ENCODE measurements at places on chromosomes 3 and 15.

GRCh38 chr3:42101048-42101447 is 9.9 kb downstream of the TRAK1 start:
- peak overlapping the region; percentile 90 for H3K27ac ChIP-seq
- H3K27me3 ChIP-seq = no peaks in the 10 kb centered on the region
- H3K4me3 ChIP-seq = no peak overlapping the region
- no peak for DNase-seq
- H3K4me1 ChIP-seq = peaks cover 62% of the 10 kb centered on the region
- peaks cover 5% of the 10 kb centered on the region for H3K36me3 ChIP-seq

- no peaks in the 10 kb centered on the region for H3K4me1 ChIP-seq
- H3K4me3 ChIP-seq = no peak overlapping the region
- no peak for DNase-seq
- H3K27ac ChIP-seq = no peak overlapping the region
- H3K27me3 ChIP-seq = peaks cover 22% of the 10 kb centered on the region
- no peaks in the 10 kb centered on the region for H3K36me3 ChIP-seq
Observed at GRCh38 chr3:161322781-161323568, 48.3 kb downstream of the SPTSSB start.

DNA sequence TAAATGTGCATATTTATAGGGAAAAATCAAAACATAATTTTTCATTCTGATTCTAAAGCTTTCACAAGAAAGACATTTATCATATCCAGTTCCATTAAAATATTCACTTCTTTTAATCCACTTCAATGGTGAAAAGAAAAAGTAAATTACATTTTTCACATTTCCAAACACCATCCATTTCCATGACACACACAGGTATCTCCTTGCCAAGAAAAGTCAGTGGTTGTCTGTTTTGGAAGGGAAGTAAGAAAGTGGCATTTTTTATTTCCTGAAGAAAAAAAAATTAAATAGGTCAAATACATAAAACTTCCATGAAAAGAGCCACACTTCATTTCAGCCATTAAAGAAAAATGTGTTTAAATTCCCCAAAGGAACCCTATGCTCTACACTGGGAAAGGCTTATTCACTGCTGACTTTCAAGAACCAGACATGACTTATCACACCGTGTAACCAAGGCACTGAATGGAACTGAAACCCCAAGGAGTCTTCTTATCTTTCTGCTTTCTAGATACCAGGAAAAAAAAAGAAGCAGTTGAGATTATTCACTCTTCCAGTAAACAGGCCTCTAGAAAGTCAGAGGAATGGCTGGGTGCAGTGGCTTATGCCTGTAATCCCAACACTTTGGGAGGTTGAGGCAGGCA is 44.5 kb downstream of the OSBPL10 start:
- DNase-seq = no peak
- no peak overlapping the region for H3K4me3 ChIP-seq
- H3K27ac ChIP-seq = peak overlapping the region; percentile 57
- no peaks in the 10 kb centered on the region for H3K36me3 ChIP-seq
- no peaks in the 10 kb centered on the region for H3K27me3 ChIP-seq

- H3K36me3 ChIP-seq = no peaks in the 10 kb centered on the region
- no peak overlapping the region for H3K27ac ChIP-seq
Observed at GRCh38 chr3:71907996-71908395, 123.0 kb upstream of the PROK2 start.

- no peak for DNase-seq
- no peak overlapping the region for H3K4me3 ChIP-seq
- H3K27ac ChIP-seq = no peak overlapping the region
- H3K4me1 ChIP-seq = peaks cover 6% of the 10 kb centered on the region
- no peaks in the 10 kb centered on the region for H3K36me3 ChIP-seq
- H3K27me3 ChIP-seq = no peaks in the 10 kb centered on the region
Observed at GRCh38 chr3:126903521-126903920, 79.4 kb upstream of the PLXNA1 start.

DNA sequence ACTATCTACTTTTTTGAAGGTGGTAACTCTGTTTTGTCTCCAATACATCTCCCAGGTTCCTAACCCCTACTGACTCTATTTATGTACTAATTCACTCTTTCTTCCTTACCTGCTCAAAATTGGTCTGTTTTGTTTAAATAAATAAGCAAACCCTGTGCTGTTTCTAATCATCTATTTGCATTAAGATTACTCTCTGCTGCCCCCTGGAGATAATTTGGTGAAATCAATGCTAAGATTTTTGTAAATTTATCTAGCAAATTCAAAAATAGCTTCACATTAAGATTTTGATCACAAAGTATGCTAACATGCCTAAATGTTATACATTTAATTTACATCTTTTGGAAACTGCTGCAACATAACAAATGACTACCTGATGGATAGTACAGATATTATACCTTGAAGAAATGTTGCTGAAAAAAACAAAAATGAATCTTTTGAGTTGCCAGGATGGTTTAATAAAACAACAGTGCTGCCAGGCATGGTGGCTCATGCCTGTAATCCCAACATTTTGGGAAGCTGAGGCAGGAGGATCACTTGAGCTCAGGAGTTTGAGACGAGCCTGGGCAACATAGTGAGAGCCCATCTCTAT is 4.4 kb upstream of the CD200R1 start:
- H3K27ac ChIP-seq = no peak overlapping the region
- DNase-seq = no peak
- H3K27me3 ChIP-seq = no peaks in the 10 kb centered on the region
- H3K36me3 ChIP-seq = no peaks in the 10 kb centered on the region

- H3K27ac ChIP-seq = peak overlapping the region; percentile 52
- H3K4me1 ChIP-seq = peaks cover 33% of the 10 kb centered on the region
- no peaks in the 10 kb centered on the region for H3K27me3 ChIP-seq
- H3K36me3 ChIP-seq = no peaks in the 10 kb centered on the region
Observed at GRCh38 chr3:27633224-27633545, 88.9 kb downstream of the EOMES start.

DNA sequence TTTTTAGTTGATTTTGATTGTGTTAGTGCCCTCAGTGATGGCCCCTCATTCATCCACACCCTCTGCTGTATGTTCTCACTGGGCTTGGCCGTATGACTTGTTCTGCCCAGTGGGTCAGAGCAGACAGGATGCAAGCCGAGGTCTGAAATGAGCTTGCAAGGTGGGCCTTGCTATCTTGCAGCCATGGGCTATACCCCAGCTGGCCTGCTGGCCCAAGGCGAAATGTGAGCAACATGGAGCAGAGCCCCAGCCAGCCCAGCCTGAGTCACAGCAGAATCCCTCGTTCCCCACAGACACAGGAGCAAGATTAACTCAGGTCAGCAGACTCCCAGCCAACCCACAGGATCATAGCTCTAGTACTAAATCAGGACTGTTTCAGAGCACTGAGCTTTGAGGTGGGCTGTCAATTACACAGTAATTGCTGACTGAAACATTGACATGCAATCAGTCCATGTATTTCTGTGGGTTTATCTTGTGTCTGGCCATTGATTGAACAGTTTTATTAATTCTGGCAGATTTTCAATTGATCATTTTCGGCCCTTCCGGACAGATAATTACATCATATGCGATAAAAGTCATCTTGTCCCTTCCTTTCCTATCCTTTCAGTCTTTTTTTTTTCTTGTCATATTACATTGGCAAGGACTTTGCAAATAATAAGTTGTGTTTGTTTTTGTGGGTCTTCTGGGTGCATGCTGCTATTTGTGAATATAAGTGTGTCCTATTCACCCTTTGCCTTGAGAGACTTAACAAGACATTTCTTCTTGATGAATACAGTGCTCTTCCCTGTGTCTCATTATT is 27.1 kb downstream of the KLF15 start:
- peaks cover 10% of the 10 kb centered on the region for H3K27me3 ChIP-seq
- peaks cover 6% of the 10 kb centered on the region for H3K36me3 ChIP-seq
- DNase-seq = no peak
- H3K4me3 ChIP-seq = no peak overlapping the region
- H3K4me1 ChIP-seq = no peaks in the 10 kb centered on the region

- H3K27ac ChIP-seq = no peak overlapping the region
- H3K4me3 ChIP-seq = no peak overlapping the region
- H3K4me1 ChIP-seq = peaks cover 56% of the 10 kb centered on the region
- H3K36me3 ChIP-seq = no peaks in the 10 kb centered on the region
- H3K27me3 ChIP-seq = no peaks in the 10 kb centered on the region
Observed at GRCh38 chr15:60757273-60757672, 278.3 kb upstream of the ICE2 start.

DNA sequence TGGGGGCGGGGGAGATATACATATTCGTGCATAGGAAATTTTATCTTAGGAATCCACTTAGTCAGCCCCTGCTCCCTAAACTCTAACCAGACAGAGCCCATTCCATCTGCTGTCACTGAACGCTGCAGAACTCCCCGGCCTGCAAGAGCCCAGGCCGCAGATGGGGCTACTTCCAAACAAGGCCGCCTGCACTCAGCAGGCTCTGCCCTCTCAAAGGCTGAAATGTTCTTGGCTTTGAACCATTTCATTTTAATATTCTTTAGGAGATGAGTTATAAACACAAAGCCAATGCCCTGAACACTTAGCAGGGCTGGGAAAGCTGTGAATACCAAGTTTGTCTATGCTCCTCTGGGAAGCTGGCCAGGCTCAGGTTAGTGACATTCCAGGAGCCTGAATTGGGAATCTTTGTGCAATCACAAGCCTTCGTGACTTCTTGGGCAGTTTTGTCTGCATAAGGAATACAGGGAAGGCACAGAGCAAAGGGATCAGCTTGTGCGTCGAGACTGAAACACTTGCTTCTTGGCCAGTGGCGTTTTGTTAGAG is 65.0 kb downstream of the SYNM start:
- H3K4me3 ChIP-seq = peak overlapping the region; percentile 33
- peaks cover 14% of the 10 kb centered on the region for H3K36me3 ChIP-seq
- DNase-seq = no peak
- peaks cover 31% of the 10 kb centered on the region for H3K4me1 ChIP-seq
- H3K27me3 ChIP-seq = no peaks in the 10 kb centered on the region
- peak overlapping the region; percentile 96 for H3K27ac ChIP-seq

- H3K4me3 ChIP-seq = no peak overlapping the region
- peaks cover 4% of the 10 kb centered on the region for H3K36me3 ChIP-seq
- DNase-seq = peak; percentile 52
- H3K27ac ChIP-seq = no peak overlapping the region
- H3K27me3 ChIP-seq = no peaks in the 10 kb centered on the region
Observed at GRCh38 chr3:104696470-104696869, 670.2 kb upstream of the ALCAM start.

DNA sequence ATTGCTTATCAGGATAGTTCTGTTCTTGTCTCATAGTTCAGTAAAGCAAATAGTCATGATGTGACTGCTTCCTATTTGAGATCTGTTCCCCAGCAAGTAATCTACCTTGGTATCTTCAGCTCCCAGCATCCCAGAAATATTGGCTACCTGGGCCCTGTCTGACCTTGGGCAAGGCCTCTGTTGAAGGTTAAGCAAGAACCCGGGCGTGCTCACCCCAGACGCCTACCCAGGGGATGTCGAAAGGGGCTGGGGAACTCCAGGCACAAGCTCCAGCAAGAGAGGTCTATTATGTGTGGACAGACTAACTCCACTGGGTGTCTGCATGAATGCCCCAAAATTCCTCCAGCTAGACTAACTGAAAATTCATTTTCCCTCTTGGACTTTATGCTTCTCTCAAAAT is 37.3 kb upstream of the IGF1R start:
- H3K4me3 ChIP-seq = no peak overlapping the region
- no peak overlapping the region for H3K27ac ChIP-seq
- no peak for DNase-seq

GRCh38 chr15:62262305-62262941 is 97.3 kb upstream of the C2CD4B start:
- H3K36me3 ChIP-seq = peaks cover 17% of the 10 kb centered on the region
- H3K27me3 ChIP-seq = no peaks in the 10 kb centered on the region
- peak overlapping the region; percentile 63 for H3K27ac ChIP-seq
- DNase-seq = no peak
- H3K4me3 ChIP-seq = no peak overlapping the region
- no peaks in the 10 kb centered on the region for H3K4me1 ChIP-seq

DNA sequence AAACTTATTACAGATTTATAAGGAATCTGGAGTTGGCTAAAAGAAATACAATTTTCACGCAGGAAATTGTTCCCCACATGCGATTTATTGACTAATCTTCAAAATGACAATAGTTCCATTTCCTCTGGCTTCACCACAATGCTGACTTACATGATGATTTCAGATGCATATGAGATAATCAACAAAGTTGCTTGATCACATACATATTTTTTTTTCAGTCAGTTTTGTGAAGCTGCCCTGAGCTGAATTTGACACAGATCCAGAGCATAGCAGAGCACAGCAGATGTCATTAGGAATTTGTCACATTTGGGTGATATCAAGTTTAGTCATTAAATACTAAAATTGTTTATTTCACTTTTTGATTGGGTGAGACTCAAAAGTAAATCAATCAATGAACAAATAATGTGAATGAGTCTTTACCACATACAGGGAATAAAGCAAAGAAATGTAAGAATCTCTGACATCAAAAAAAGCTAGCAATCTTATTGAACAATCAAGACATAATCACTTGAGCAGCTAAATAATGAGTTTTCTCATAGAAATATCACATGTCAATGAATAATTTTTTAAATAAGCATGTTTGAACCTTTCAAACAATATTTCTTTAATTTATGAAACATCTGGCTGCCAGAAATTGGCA is 18.3 kb downstream of the CPB1 start:
- H3K27me3 ChIP-seq = no peaks in the 10 kb centered on the region
- H3K4me3 ChIP-seq = no peak overlapping the region
- no peaks in the 10 kb centered on the region for H3K36me3 ChIP-seq
- no peak overlapping the region for H3K27ac ChIP-seq
- DNase-seq = no peak

DNA sequence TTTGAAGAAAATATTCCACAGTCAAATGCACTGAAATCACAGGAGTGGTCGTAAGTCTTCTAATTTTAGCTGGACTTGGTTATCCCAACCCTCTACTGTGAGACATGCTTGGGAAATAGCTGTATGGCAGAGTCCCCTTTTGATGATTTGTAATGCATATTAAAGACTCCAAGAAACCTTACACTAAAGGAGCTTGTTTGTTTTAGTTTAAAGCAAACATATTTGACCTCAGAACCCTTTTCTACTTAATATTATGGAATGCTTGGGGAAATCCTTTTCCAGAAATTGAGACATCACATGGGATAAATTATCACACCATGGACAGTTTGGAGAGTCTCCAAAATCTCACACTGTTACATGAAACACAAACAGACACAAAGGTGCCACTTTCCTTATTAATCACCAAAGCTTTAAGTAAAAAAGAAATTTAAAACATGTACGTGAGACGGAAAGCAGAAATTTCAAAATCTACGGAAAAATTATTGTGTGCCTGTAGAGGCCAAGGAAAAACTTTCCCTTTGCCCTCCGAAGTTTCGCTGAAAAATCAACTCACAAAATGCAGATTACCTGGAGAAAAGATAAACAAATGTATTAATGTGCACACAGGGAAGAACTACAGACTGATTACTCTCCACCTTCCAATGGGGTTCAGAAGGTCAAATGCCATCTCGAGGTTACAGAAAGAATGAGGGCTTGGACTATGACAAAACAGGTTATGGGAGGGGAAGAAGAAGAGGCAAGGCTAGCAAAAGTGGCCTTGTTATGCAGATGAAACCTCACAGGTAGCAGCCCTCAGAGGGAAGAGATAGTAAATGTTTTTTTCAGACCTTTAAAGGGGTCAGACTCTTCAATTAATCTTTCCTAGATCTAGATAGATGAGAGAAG is 7.0 kb upstream of the CPB1 start:
- no peaks in the 10 kb centered on the region for H3K27me3 ChIP-seq
- peaks cover 14% of the 10 kb centered on the region for H3K4me1 ChIP-seq
- H3K36me3 ChIP-seq = peaks cover 2% of the 10 kb centered on the region
- H3K4me3 ChIP-seq = no peak overlapping the region

Measured in chondrocyte (in vitro differentiated cells).